Upper lobe of right lung (tissue), 1 donor: ENCODE measurements at places on chromosomes 6 and 20.

- no peak overlapping the region for H3K27ac ChIP-seq
- H3K4me1 ChIP-seq: no peaks in the 10 kb centered on the region
- H3K27me3 ChIP-seq: no peaks in the 10 kb centered on the region
- no peak for DNase-seq
- no peaks in the 10 kb centered on the region for H3K36me3 ChIP-seq
Measured at GRCh38 chr6:105077596-105078385, 102.0 kb downstream of the POPDC3 start.

GRCh38 chr6:158283304-158283980 lies 28.8 kb upstream of the TULP4 start:
- H3K4me1 ChIP-seq: peaks cover 17% of the 10 kb centered on the region
- DNase-seq: no peak
- no peaks in the 10 kb centered on the region for H3K36me3 ChIP-seq
- H3K4me3 ChIP-seq: no peak overlapping the region
- H3K27ac ChIP-seq: no peak overlapping the region

- H3K27ac ChIP-seq: no peak overlapping the region
- H3K27me3 ChIP-seq: no peaks in the 10 kb centered on the region
- no peak overlapping the region for H3K4me3 ChIP-seq
- no peak for DNase-seq
- no peaks in the 10 kb centered on the region for H3K36me3 ChIP-seq
- no peaks in the 10 kb centered on the region for H3K4me1 ChIP-seq
Measured at GRCh38 chr6:110944681-110945151, 13.8 kb upstream of the GTF3C6 start.

GRCh38 chr6:138429761-138430160 lies 25.7 kb downstream of the HEBP2 start:
- H3K4me3 ChIP-seq: no peak overlapping the region
- peaks cover 21% of the 10 kb centered on the region for H3K36me3 ChIP-seq
- H3K4me1 ChIP-seq: peaks cover 10% of the 10 kb centered on the region
- no peak for DNase-seq
- H3K27ac ChIP-seq: no peak overlapping the region
- no peaks in the 10 kb centered on the region for H3K27me3 ChIP-seq

DNA sequence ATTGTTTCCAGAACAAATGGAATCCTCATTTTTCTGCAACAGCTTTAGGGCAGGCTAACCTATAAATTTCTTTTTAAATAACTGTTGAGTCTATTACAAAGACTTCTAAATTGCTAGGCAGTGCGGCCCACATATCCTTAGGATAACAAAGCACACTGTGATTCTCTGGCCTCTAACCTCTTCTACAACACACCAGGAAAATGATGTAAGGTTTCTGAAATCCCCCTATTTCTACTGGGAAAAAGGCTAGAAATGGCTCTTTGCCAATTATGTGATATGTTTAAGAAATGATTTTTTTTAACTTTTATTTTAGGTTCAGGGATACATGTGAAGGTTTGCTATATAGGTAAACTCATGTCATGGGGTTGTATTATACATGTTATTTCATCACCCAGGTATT lies 17.3 kb upstream of the NT5E start:
- DNase-seq: no peak
- H3K4me3 ChIP-seq: no peak overlapping the region
- no peaks in the 10 kb centered on the region for H3K27me3 ChIP-seq
- no peak overlapping the region for H3K27ac ChIP-seq
- H3K4me1 ChIP-seq: no peaks in the 10 kb centered on the region

GRCh38 chr6:159981403-159982245 lies 12.7 kb downstream of the IGF2R start:
- H3K27ac ChIP-seq: peak overlapping the region; percentile 83
- no peak for DNase-seq
- peak overlapping the region; percentile 23 for H3K4me3 ChIP-seq
- H3K36me3 ChIP-seq: no peaks in the 10 kb centered on the region
- H3K27me3 ChIP-seq: no peaks in the 10 kb centered on the region

DNA sequence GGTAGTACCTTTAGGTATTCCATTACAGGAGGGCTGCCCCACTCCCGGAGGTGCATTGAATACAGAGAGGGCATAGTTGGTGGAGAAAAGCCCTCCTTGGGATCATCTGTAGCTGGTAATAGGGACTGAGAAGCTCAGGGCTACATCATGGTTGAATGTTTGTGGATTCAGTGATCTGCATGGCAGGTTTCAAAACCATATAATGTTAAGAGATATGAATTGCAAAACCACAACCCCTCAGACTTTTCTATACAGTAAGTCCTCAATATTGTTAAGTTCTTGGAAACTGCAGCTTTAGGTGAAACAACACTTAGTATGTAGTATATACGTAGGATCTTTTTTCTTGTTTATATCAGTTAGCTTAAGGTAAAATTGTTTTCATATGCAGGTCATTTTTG lies 11.3 kb downstream of the TULP4 start:
- no peaks in the 10 kb centered on the region for H3K27me3 ChIP-seq
- no peak overlapping the region for H3K27ac ChIP-seq
- H3K4me1 ChIP-seq: no peaks in the 10 kb centered on the region
- no peaks in the 10 kb centered on the region for H3K36me3 ChIP-seq
- DNase-seq: no peak

DNA sequence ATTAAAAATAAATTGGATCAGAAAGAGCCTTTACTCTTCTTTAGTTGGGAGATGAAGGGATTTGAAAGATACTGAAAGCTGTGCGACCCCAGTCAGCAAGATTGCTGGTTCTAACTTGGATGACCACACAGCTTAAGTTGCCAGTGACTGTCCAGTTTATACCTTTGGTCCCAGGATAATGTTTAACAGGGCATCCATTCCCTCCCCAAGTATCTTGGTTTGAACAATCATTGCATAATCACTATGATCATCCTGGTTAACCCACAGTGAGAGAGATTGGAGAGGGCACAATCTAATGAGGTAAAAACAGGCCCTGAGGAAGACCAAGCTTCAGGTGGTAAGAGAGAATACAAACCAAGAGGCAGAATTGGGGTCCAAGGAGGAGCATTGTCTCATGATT lies 798.3 kb downstream of the MAFB start:
- H3K27ac ChIP-seq: no peak overlapping the region
- no peaks in the 10 kb centered on the region for H3K36me3 ChIP-seq
- DNase-seq: no peak

DNA sequence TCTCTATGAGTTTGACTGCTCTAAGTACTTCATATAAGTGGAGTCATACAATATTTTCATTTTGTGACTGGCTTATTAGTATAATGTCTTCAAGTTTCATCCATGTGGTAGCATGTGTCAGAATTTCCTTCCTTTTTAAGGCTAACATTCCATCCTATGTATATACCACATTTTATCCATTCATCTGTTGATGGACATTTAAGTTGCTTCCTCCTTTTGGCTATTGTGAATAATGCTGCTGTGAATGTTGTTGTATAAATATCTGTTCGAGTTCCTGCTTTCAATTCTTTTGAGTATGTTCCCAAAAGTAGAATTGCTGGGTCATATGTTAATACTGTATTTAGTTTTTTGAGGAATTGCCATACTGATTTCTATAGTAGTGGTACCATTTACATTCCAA lies 79.5 kb downstream of the PTPRA start:
- H3K4me3 ChIP-seq: no peak overlapping the region
- H3K36me3 ChIP-seq: peaks cover 15% of the 10 kb centered on the region
- DNase-seq: no peak
- H3K27ac ChIP-seq: no peak overlapping the region

- H3K4me1 ChIP-seq: no peaks in the 10 kb centered on the region
- no peak overlapping the region for H3K4me3 ChIP-seq
Measured at GRCh38 chr6:157647261-157647915, 175.7 kb upstream of the SNX9 start.

- H3K27me3 ChIP-seq: peaks cover 10% of the 10 kb centered on the region
- H3K27ac ChIP-seq: no peak overlapping the region
- H3K36me3 ChIP-seq: no peaks in the 10 kb centered on the region
- no peak for DNase-seq
- H3K4me1 ChIP-seq: no peaks in the 10 kb centered on the region
Measured at GRCh38 chr20:51121901-51122412, 99.0 kb upstream of the KCNG1 start.

- no peak for DNase-seq
- H3K27ac ChIP-seq: no peak overlapping the region
- no peak overlapping the region for H3K4me3 ChIP-seq
Measured at GRCh38 chr20:47761482-47762047, 23.7 kb downstream of the SULF2 start.

GRCh38 chr6:22558288-22558882 lies 11.0 kb upstream of the HDGFL1 start:
- H3K4me1 ChIP-seq: no peaks in the 10 kb centered on the region
- H3K36me3 ChIP-seq: no peaks in the 10 kb centered on the region
- no peaks in the 10 kb centered on the region for H3K27me3 ChIP-seq
- H3K4me3 ChIP-seq: no peak overlapping the region

GRCh38 chr6:26170181-26170580 lies 83.0 kb downstream of the HFE start:
- peaks cover 8% of the 10 kb centered on the region for H3K4me1 ChIP-seq
- DNase-seq: no peak
- H3K27ac ChIP-seq: no peak overlapping the region
- H3K36me3 ChIP-seq: no peaks in the 10 kb centered on the region

DNA sequence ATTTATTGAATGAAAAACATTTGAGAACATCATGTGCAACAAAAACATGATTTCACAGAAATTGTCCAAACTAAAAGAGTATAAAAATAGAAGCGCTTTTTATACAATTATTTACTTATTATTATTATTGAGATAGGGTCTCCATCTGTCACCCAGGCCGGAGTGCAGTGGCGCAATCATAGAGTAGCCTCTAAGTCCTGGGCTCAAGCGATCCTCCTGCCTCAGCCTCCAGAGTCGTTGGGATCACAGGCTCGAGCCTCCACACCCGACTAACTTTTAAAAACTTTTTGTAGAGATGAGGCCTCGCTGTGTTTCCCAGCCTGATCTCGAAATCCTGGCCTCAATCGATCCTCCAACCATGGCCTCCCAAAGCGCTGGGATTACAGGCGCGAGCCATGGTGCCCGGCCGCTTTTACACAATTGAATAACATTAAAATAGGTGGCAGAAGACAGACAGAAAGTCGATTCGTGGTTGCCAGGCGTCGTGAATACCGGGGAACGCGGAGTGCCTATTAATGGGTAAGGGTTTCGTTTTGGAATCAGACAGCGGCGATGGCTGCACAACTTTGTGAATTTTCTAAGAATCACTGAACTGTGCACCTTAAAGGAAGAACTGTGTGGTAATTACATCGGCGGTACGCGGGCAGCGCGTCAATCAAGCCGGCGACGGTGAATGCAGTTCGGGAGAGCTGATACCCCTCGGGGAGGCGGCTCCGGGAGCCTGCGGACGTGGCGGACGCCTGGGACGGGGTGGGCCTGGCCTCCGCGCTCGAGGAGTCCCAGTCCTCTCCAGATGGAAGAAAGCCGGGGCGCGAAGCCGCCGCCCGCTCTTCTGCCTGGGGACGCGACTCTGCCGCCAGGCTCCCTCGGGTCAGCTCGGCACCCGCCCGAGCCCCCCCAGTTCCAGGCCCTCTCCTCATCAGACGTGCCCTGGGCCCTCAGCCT lies 807 bp downstream of the TBC1D20 start:
- peak overlapping the region; percentile 91 for H3K4me3 ChIP-seq
- H3K36me3 ChIP-seq: no peaks in the 10 kb centered on the region
- DNase-seq: peak; percentile 84
- H3K27me3 ChIP-seq: no peaks in the 10 kb centered on the region
- peak overlapping the region; percentile 89 for H3K27ac ChIP-seq
- H3K4me1 ChIP-seq: peaks cover 30% of the 10 kb centered on the region

GRCh38 chr6:67501755-67502154 lies 1133.3 kb upstream of the ADGRB3 start:
- no peaks in the 10 kb centered on the region for H3K36me3 ChIP-seq
- DNase-seq: no peak
- H3K27ac ChIP-seq: no peak overlapping the region
- H3K4me1 ChIP-seq: no peaks in the 10 kb centered on the region
- H3K4me3 ChIP-seq: no peak overlapping the region

DNA sequence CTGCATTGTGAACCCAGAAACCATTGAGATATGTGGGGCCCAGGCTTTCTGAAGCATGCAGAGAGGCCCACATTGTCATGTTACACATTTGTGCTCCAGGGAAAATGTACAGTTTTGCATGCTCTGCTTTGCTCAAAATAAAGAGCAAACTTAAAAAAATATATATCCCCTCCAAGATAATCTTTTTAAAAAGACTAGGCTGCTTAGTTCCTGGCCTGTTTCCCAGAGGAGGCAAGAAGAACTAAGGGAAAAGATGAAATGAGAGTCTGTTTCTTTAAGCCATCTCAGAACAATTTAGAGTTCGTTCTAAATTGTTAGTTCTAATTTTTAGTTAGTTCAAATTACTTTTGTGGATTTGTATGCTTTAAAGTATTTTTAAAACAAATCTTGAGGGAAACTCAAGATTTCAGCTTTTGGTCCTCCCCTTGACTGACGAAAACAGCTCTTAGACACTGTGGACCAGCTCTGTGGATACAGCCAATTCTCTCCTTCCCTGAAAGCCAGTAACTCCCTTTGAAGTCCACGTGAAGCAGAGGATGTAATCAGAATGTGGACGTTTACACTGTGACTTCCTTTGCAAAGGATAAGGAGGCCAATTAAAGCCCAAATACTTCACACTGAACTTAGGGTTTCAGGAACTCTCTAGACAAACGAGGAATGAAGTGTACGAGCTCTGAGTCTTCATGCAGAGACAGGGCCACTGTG lies 84.7 kb downstream of the CD164 start:
- no peak overlapping the region for H3K27ac ChIP-seq
- no peaks in the 10 kb centered on the region for H3K36me3 ChIP-seq
- DNase-seq: no peak
- H3K4me3 ChIP-seq: no peak overlapping the region

DNA sequence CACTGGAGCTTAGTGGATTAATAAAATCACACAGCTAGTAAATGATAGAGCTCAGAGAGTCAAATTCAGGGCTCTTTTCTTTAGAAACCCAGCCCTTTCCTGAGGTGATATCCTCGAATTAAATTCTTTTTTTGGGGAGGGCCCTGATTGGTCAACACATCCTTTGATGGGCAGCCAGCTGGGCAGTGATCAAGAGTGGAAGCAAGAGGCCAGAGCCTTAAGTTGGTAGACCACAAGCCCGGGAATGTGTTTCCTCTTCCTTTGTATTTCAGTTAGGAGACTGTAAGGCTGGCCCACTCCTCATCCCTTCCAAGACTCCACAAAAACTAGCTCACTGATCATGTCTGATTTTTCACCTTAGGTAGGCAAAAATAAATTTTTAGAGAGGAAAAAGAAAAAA lies 640.5 kb downstream of the DHX35 start:
- H3K27me3 ChIP-seq: no peaks in the 10 kb centered on the region
- no peak overlapping the region for H3K27ac ChIP-seq
- no peak for DNase-seq
- no peaks in the 10 kb centered on the region for H3K36me3 ChIP-seq
- no peaks in the 10 kb centered on the region for H3K4me1 ChIP-seq
- H3K4me3 ChIP-seq: no peak overlapping the region

DNA sequence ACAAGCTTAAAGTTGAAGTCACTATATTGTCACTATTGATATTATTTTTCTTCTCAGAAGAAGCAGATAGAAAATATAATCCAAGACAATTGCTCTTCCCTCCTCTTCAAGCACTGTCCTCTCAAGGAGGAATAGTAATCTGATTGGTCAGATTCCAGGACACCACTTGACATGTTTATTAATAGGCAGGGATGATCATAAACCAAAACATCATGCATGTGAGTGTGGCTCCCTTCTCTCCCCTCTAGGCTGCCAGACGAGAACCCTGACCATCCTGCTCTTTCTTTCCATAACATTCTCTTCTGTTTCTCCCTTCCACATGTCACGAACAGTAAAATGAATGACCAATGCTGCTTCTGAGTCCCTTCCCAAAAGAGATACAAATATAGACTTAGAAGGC lies 7.5 kb downstream of the ATG5 start:
- peaks cover 18% of the 10 kb centered on the region for H3K36me3 ChIP-seq
- DNase-seq: no peak
- no peak overlapping the region for H3K4me3 ChIP-seq
- H3K4me1 ChIP-seq: peaks cover 19% of the 10 kb centered on the region
- no peak overlapping the region for H3K27ac ChIP-seq
- no peaks in the 10 kb centered on the region for H3K27me3 ChIP-seq
